ENCODE measurements at places on chromosomes 6 and 20. TPM values are rescaled to one million over a fixed set of nuclear protein-coding genes. Genes with fewer than 3 reads are reported as not detected.

Gene E2F1
- 19.6 TPM for total RNA-seq

Gene TCP11
- total RNA-seq, result not detected

Gene DOK5
- not detected for total RNA-seq

- DNase-seq, result no peak
Measured at GRCh38 chr20:62555642-62556420, 80.0 kb upstream of the GATA5 start.

- no peak for DNase-seq
Measured at GRCh38 chr20:44650771-44651433, 597 bp downstream of the ADA start.

DNA sequence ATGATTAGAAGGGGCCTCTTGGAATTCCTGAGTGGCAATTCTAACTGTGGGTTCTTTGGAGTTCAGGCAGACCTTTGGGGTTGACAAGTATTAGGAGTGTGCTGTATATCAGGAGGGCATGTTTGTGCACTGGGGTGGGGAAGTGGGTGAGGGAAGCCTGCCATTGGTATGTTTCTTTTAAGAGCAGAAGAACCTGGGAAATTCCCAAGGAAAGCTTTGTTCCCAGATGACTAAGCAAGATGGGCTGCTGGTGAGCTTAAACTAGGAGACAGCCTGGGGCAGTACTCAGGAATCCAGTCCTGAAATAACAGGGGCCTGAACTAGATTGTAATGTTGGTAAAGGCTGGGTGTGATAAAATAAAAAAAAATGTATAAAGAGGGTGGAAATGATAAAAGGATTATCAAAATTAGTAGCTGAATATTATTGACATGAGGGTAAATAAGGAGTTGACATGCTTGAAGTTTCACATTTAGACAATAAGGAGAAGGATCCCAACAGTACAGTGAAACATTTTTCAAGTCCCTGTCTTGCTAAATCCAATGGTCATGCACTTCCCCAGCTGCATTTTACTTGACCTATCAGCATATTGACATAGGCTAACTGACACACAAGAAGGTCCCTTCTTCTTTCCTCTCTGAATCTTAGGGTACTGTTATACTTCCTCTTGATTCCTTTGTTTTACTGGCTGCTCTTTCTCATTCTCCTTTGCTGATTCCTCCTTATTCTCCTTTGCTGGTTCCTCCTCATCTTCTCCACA, 18.4 kb upstream of the IFNGR1 start:
- no peak for DNase-seq

GRCh38 chr20:62516338-62516737, 40.5 kb upstream of the GATA5 start:
- peak; percentile 55 for DNase-seq

DNA sequence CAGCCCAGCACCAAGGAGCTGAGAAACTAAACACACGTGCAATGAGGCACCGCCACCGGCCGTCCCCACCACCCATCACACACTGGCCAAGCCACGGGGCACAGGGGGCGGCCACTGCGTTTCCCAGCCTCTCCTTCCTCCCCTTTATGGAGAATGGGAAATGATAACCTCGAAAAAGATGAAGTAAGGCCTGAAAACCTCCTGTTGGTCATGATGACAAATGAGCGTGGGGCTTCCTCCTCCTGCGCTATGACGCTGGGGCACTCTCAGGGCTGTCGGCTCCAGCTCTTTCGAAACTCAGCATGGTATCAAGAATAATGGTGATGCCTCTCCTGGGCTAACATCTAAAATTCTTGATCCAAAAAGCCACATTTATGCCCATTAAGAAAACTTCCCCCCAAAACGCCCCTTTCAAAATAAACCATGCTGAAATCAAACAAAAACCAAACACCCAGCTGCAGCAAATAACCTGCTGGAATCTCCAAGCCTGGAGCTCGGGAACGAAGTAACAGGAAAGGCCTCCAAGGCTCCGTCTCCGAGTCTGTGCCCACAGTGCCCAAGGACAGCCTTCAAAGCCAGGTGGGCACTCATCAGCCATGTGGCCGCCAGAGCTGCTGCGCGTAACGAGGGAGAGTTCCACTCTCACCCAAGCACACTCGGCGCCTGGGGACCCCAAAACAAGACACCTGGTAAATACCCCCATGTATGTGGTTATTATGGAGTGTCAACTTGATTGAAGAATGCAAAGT, 50.0 kb downstream of the TAF4 start:
- no peak for DNase-seq
